HuH-7.5 (cell line): ENCODE measurements at places on chromosomes 6 and 20.

GRCh38 chr6:129577691-129578090, 132.3 kb downstream of the ARHGAP18 start:
- no peak for DNase-seq

- DNase-seq = no peak
Measured at GRCh38 chr6:21636876-21637275, 43.3 kb downstream of the SOX4 start.

GRCh38 chr6:33019372-33019771, 10.0 kb upstream of the HLA-DOA start:
- DNase-seq = no peak

GRCh38 chr6:1903780-1904465, 294.2 kb downstream of the FOXC1 start:
- no peak for DNase-seq

GRCh38 chr6:25180630-25181349, 98.4 kb upstream of the CARMIL1 start:
- DNase-seq = no peak

DNA sequence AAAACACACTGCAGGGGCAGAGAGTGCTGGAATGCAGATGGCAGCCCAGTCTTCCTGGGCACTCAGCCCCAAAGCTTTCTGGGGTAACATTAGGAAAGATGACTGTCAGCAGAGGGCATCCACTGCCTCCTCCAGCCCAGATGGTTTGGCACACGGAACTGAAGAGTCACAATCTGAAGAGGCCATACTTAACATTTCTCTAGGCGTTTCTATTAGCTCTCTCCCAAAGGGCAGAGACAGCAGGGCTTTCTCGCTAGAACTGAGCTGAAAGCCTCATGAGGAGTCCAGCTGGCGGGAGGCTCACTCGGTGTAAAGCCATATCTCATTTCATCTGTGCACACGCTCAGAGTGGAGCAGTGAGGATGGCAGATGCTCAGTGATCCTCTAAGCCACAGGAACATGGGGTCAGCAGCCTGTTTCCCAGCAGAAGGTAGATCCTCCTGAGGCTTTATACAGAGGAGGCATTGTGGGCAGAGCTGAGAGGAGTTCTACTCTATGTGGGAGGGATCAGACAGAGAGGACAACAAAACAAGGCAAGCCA, 28.1 kb downstream of the ALDH8A1 start:
- no peak for DNase-seq

DNA sequence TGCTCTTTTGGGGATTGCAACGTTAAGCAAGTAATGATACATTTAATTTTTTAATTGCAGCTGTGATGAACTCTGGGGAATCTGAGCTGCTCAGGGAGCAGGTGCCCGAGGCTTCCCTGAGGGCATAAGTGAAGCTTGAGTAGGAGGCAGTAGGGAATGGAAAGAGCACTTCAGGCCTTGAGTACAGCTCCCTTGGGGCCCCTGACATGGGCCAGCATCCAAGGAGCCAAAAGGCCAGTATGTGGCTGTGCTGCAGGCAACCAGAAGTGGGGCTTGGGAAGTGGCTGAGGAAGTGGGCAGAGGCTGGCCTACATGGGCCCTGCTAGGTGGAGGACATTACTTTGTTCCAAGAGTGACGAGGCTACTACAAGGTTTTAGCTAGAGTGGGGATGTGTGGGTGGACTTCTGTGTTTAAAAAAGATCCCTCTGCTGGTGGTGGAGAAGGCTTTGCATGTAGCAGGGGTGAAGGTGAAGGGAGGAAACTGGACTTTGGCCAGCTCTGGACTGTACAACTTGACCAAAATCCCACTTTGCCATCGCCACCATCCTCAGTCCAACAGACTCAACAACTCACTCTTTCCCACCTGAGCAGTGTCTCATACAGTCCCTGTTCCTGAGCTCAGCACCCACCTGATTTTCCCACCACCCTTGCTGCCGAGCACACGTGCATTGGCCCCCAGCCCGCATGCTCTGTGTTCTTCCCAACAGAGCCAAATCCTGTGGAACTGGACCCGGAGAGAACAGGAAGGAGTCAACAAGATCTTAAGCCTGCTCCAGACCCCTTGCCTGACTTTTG, 10.9 kb upstream of the ZNF831 start:
- DNase-seq = no peak

DNA sequence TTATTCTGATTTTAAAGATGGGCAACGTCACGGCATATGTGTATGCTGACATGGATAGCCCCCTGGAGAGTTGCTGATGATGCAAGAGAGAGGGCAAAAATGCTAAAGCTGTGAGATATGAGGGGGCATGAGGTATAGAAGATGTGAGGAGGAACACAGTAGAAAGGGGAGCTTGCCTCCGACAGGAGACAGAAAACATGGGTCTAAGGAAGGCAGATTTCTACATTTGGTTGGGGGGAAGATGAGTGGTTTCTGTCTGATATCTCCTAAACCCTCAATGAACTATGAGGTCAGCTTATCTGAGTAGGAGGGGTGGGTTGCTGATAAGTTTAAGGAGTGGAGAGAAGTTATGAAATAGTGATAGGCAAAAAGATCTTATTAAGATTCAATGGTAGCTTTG, 6.0 kb downstream of the RNF24 start:
- DNase-seq = no peak

GRCh38 chr6:150149146-150149545, 6.3 kb downstream of the PPP1R14C start:
- no peak for DNase-seq

- no peak for DNase-seq
Measured at GRCh38 chr6:17672064-17672718, 34.5 kb downstream of the NUP153 start.

DNA sequence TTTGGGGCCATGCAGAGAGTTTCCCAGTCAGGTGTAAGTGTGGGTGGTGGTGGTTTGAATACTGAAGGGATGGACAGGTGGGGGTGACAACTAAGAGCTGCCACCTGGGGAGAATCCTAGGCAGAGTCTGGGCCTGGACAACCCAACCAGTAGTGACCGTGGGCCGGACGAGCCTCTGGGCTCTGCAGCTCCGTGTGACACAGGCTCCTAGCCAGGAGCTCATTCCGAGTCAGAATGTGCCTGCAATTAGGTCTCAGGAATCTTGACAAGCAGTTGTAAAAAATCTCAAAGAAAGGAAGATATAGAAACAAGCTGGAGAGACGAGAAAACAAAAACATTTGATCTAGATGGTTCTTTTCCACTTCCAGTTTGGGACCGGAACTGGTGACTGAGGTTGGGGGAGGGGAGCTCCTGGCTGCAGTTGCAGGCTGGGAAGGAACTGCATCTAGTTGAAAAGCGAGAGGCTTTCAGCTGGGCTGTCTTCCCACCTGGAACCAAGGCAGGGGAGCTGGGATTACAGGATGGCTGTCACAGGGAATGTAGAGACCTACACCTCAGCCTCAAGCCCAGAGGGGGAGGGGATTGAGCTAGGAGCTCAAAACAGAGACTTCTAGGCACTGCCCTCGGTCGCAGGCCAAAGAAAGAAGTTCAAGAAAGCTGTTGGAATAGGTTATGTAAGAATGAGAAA, 156.9 kb downstream of the PAX1 start:
- no peak for DNase-seq

GRCh38 chr6:144211160-144211559, 60.8 kb downstream of the STX11 start:
- DNase-seq = no peak

GRCh38 chr6:52976591-52977035, 18.5 kb downstream of the GSTA4 start:
- DNase-seq = no peak

GRCh38 chr6:1890071-1890470, 280.4 kb downstream of the FOXC1 start:
- DNase-seq = no peak

- no peak for DNase-seq
Measured at GRCh38 chr20:20946122-20946759, 159.9 kb downstream of the LINC00237 start.

- DNase-seq = no peak
Measured at GRCh38 chr6:134480593-134480992, 162.7 kb upstream of the SGK1 start.

GRCh38 chr6:148857798-148858390, 111.1 kb downstream of the UST start:
- DNase-seq = no peak

GRCh38 chr6:106743612-106744011, 114.2 kb downstream of the QRSL1 start:
- no peak for DNase-seq

DNA sequence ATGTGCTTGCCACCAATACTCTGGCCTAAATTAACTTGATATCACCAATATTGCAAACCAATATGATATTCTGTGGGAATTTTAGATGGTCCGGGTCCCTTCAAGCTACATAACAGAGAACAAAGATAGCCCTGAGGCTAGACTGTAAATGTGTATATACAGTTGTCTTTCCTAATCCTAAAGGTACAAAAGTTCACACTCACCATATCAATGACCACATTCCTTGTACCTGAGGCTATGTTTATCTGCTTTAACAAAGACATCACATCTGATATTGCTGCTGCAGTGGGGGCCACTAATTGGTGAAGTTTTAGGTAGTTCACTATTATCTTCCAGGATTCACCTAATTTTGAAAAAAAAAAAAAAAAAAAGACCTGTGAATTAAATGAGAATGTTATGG, 38.6 kb upstream of the VGLL2 start:
- peak; percentile 20 for DNase-seq

GRCh38 chr20:18428490-18429173, 38.2 kb downstream of the DZANK1 start:
- DNase-seq = peak; percentile 23

GRCh38 chr6:7439228-7439627, 49.6 kb downstream of the RIOK1 start:
- no peak for DNase-seq

DNA sequence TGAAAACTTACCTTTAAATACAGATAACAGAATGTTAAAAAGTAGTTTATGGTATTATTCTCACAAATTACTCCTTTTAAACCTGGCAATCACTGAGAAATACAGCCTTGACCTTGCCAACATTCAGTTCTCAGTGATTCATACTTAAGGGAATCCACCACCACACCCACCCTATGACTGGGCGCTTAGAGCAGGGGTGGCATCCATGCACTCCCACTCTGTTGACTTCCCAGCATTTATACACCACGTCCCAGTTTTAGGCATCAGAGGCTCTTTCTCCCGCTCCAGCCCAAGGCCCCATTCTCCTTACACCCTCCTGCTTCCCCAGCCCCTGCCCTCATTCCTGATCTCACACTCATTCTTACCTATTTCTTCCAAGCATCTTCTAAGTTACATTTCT, 16.3 kb downstream of the TRAF3IP2 start:
- DNase-seq = no peak

- no peak for DNase-seq
Measured at GRCh38 chr6:136146130-136146529, 104.0 kb downstream of the MTFR2 start.

DNA sequence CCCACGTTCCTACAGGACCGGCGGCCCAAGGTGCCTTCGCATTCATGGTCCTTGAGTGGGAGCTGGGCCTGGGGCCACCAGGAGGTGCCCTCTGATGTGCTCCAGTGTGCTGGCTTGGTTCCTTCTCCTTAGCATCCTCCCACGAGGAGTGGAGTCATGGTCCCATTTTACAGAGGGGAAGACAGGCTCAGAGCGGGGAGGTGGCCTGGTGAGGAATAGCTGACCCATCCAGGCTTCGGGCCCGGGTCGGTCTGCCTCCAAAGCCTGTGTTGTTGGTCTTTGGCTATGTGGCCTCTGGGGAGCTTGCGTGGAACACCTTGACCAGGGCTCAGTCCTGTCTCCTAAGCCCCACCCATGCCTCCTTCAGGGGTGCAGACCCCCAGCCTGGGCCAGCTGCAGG, 22.8 kb downstream of the RBM38 start:
- no peak for DNase-seq

- no peak for DNase-seq
Measured at GRCh38 chr6:125985522-125985921, 818 bp upstream of the TRMT11 start.

GRCh38 chr6:53691252-53691651, 25.7 kb upstream of the KLHL31 start:
- DNase-seq = no peak

DNA sequence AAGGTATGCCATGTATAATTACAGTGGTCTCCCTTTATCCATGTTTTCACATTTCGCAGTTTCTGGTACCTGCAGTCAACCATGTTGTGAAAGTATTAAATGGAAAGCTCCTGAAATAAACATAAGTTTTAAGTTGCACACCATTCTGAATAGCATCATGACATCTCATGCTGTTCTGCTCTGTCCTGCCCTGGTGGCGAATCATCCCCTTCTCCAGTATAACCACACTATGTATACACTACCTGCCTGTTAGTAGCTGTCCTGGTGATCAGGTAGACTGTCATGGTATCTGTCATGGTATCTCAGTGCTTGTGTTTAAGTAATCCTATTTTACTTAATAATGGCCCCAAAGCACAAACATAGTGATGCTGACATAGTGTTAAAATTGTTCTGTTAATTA, 97.1 kb downstream of the ZFAND3 start:
- DNase-seq = no peak

- DNase-seq = no peak
Measured at GRCh38 chr6:170162775-170163404, 128.0 kb downstream of the DLL1 start.

GRCh38 chr6:112434896-112435435, 87.8 kb downstream of the RFPL4B start:
- DNase-seq = no peak

DNA sequence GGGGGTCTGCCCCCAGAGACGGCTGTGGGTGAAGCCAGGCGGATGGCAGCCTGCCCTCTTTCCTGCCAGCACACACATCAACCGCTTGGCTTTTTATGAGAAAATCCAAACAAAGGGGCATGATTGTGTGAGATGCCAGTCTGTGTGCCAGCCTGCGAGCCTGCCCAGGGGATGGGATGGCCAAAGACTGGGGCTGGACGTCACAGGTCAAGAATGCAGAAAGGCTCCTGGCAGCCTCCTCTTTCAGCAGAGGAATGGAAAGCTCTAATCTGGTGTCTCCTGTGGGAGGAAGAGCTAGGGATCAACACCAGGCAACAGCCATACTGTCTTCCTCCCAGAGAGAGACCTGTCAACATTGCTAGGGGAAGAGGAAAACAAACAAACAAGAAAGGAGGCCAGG, 15.8 kb downstream of the TUBB2B start:
- DNase-seq = no peak

GRCh38 chr6:5998711-5999687, 7.7 kb downstream of the NRN1 start:
- no peak for DNase-seq

DNA sequence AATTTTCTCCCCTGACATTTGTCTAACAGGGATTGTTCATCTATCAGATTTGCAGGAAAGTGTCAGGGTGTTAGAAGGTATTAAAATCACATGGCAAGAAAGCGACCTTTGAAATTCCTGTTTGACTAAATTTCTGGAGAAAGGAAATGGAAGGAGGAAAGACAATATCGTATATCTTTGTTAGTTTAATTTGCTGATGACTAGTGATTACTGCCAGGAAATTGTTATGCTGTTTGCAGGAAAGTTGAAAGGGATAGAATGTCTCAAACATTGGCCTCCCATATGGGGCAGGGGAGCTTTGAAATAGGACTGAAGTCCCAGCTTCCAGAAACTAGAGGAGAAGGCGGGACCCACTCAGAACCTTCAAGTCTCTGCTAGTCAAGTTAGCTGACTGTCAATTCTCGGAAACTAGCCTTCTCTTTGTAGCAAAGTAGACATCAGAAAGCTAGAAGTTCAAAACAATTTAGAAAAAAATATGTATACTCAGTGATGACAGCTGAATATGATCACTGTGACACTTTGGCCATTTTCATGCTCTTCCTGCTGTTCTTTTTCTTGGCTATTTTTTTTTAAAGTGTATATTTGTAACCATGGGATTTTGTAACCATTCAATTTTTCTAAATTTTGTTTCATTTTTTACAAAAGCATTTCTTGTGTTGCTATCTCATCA, 53.4 kb upstream of the RALGAPA2 start:
- no peak for DNase-seq
